ENCODE measurements at places on chromosomes 7 and 10.

GRCh38 chr7:124857672-124858235, 71.9 kb downstream of the POT1 start:
- peak; percentile 49 for DNase-seq

DNA sequence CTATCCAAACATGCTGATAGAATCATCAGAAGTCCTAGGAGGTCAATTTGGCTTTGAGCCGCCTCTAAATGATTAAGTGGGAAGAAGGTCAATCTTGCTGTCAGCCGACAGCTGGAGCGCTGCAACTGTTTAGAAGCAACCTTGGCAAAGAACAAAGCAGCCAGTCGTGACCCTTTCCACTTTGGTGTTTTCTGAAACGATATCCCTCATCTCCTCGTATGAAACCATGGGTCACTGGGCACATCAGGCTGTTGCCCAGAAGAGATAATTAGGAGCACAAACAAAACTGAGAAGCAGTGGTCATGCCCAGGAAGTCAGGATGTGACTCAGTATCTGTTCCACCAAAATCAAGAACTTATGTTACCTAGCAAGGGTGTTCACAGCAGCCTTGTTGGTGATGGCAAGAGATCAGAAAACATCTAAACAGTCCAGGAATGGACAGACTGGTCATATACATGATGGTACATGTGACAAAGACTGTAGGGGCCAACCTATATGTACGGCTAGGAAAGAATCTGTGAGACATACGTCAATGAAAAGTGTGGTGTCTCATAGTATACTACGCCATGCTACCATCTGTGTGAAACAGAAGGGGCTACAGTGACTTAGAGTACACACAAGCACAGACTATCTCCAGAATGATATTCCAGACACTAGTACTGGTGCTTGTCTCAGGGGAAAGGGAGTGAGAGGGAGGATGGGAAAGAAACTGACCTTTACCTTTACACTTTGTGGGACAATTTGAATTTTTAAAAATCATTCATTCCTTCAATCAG, 22.4 kb downstream of the STN1 start:
- no peak for DNase-seq

DNA sequence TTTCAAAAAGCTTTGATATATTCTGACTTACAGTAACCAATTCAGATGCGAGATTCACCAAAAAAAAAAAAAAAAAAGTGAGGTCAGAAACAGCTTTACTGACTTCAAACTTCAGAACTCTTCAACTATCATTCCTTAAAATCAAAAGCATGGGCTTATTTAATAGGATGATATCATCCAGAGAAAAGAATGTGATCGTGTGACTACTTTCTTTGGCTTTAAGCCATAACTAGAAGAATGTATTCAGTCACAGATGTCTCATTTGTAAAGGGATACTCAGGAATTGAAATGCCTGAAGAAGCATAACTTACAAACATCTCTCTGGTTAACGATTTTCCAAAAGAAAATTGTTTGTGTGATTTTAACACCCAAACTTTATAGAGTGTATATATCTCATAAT, 11.5 kb downstream of the TPK1 start:
- no peak for DNase-seq

DNA sequence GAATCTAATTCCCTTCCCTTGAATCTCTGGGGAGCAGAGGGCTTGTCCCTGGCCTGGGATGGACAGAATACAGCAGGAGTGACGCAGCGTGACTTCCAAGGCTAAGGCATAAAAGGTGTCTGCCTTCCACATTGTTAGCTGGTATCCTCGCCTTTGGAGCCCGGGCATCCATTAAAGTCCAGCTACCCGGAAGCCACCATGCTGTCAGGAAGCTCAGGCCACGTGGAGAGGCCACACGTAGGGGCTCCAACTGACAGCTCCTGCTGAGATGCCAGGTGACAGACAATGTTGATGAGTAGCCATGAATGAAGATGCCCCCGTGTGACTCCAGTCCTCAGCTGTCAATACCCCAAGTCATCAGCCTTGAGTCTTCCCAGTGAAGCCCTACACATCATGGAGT, 99.9 kb downstream of the OAT start:
- peak; percentile 32 for DNase-seq

DNA sequence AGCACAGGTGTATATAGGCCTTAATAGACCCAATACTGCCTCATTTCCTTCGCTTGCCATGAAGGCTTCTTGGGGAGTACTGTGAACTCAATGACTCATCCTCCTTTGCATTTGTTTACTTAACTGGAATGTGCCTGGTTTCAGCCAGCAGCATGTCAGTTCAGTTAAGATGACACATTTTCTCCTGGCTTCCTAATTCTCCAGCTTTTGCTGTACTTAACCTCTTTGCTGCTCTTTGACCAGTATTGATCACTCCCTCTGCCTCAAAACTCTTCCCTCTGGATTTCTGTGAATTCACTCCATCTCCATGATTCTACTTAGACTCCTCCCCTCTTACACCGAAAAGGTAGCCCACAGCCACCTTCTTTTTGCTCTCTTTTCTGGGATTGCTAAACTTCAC, 135.7 kb downstream of the MAGI2 start:
- peak; percentile 83 for DNase-seq

DNA sequence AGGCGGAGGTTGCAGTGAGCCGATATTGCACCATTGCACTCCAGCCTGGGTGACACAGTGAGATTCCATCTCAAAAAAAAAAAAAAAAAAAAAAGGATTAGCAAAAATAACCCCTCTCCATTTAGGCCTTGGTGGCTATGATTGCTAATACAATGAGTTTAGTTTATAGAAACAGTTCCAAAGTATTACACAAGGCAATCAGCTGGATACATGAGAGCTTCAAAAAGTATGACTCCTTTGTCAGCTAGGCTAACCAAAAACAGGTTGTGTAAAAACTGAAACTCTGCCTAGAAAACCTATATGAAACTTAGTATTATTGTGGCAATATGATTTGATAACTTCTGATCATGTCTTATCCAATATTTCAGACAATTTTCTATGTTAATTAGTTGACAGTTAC, 57.2 kb downstream of the SUGCT start:
- DNase-seq, result no peak

DNA sequence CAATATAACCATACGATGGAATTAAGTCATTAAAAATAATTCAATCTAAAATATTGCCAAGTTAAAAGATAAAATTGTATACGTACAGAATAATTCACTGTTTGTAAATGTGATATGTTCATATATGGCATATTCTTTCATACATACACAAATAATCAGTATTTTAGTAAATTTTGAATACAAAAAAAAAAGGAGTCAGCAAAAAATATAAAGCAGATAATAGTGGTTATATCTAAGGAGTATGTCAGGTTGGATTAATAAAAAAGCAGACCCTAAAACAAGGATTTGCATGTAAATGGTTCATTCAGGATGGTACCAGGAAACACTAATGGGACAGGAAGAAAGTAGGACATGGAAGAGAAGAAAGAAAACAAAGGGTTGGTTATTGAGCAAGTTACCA, 59.5 kb downstream of the XPNPEP1 start:
- DNase-seq, result no peak

DNA sequence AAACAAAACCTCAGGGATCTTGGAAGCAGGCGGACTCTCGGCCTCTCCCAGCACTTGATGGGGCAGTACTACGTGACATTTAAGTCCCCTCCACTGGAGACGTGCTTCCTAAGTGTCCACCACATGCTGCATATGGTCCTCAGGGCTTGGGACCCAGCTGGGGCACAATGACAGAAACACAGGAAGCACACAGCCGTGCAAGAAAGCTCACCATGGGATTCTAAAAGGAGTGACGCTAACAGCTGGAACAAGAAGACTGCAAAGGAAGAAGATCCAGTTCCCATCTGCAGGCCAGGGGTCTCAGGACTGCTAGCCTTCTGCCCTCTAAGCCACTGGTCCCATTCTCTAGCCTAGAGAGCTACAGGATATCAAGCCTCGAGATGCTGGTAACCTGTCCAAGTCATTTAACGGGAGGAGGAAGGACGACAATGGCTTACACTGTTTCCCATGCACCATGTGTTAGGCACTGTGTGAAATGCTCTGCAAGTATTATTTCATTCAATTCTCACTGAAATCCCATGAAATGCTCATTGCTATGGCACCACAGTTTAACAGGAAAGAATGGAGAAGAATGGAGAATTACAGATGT, 61.1 kb downstream of the KCNMA1 start:
- DNase-seq, result no peak

DNA sequence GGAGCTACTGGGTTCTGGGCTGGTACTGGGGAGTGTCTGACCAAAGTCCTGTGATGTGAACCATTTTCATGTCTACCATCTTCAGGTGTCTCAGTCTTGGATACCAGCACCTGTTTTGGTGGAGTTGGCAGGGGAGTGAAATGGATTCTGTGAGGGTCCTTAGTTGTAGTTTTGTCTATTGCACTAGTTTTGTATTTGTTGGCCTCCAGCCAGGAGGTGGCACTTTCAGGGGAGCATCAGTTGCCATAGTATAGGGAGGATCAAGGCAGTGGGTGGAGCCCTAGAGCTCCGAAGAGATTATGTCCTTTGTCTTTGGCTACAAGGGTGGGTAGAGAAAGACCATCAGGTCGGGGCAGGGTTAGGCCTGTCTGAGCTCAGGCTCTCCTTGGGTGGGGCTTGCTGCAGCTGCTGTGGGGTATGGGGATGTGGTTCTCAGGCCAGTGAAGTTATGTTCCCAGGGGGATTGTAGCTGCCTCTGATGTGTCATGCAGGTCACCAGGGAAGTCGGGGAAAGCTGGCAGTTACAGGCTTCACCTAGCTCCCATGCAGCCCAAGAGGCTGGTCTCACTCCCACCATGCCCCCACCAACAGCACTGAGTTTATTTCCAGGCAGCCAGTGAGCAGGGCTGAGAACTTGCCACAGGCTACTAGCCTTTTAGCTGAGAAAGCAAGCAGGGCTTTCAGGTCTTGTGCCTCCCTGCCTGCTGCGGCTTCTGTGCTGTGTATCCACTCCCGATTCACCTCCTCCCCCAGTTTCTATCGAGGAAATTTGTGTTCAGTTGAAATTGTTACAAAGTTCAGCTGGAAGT, 153.1 kb downstream of the ZNF365 start:
- DNase-seq, result no peak

DNA sequence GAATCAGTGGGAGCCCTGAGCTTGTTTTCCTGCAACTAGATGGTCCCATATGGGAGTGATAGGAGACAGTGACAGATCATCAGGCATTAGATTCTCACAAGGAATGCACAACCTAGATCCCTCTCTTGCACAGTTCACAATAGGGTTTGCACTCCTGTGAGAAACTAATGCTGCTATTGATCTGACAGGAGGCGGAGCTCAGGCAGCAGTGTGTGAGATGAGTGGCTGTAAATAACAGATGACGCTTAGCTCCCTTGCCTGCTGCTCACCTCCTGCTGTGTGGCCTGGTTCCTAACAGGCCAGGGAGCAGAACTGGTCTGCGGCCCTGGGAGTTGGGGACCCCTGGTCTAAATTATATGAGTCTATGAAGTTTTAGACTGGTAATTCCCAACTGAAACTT, 3.9 kb downstream of the MIOS start:
- DNase-seq, result no peak

- DNase-seq, result no peak
Measured at GRCh38 chr10:131396121-131397050, 84.9 kb upstream of the TCERG1L start.

All from islet precursor cell (in vitro differentiated cells).